ENCODE measurements at places on chromosomes 6 and 20.

GRCh38 chr6:44054721-44055559 lies 72.3 kb downstream of the MRPL14 start:
- DNase-seq = no peak

GRCh38 chr6:124551711-124552233 lies 410.5 kb upstream of the RNF217 start:
- DNase-seq = no peak

DNA sequence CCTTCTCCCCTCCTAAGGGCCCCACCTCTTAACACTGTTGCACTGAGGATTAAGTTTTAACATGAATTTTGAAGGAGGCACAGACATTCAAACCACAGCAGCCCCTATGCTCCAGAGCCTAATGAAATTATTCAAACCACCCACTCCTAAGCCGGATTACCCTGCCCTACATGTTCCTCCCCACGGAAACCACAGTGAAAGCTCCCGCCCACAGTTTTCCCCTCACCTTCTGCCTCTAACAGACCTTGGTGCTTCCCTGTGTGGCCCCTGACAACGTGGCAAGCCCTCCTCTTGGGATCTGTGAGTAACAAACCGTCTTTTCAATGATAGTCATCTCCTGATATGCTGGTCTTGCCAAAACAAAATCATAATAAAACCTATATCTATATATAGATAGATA lies 74.8 kb downstream of the RIN2 start:
- no peak for DNase-seq

- DNase-seq = no peak
Measured at GRCh38 chr6:14673201-14673600, 555.6 kb downstream of the CD83 start.

DNA sequence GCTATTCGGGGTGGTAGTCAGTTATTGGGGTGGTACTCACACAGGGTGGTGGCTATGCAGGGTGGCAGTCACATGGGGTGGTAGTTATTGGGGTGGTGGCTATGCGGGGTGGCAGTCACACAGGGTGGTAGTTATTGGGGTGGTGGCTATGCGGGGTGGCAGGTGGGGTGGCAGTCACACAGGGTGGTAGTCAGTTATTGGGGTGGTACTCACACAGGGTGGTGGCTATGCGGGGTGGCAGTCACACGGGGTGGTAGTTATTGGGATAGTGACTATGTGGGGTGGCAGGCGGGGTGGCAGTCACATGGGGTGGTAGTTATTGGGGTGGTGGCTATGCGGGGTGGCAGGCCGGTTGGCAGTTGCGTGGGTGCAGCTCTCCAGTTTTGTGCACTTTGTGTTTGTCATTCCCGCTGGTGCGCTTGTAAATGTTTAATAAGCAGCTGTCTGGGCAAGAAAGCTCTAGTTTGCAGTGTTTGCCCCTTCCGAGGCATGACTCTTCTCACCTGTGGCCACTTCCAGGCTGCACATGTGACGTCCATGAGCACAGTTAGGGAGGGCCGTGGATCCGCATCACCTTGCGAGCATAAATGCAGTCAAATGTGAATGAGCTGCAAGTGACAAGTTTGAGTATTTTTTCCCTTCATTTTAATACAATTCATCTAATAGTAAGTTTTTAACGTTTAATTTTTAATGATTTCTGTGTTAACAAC lies 219.0 kb upstream of the CST7 start:
- no peak for DNase-seq

DNA sequence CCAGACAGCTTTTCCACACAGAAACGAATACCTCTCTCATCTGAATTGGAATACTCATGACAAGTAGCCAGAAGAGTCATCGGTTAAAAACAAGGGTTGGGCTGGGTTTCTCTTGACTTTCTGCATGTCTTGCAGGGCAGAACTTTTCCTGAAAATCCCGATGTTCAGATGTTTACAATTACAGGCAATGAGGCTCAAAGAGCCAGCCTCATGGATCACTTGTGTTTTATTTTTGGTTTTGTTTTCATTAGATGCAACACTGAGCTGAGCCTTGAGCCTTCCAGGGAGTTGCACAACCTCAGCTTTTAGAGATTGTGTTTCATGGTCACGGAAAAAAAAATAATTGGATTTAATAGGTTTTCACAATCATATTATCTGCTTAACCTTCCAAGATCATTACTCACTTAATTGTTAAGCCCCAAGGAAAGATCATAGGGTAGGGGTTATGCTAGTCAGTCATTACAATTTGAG lies 288.1 kb upstream of the PRDM1 start:
- DNase-seq = no peak

DNA sequence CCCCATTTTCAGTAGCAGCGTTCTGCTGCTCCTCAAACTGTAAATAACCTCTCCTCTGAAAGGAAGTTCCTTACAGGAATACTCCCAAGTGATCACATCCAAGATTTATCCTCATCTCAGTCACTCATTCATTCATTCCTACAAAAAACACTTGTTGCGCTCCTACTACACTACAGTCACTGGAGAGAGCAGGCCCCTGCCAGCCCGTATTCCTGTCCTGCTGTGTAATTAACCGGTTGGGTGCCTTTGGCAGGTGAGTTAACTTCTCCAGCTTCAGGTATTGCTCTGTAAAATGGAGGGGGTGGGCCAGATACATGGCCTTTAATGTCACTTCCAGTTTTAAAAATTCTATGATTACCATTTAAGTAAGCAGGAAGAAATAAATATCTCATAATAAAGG lies 15.0 kb upstream of the ZBTB24 start:
- DNase-seq = no peak

DNA sequence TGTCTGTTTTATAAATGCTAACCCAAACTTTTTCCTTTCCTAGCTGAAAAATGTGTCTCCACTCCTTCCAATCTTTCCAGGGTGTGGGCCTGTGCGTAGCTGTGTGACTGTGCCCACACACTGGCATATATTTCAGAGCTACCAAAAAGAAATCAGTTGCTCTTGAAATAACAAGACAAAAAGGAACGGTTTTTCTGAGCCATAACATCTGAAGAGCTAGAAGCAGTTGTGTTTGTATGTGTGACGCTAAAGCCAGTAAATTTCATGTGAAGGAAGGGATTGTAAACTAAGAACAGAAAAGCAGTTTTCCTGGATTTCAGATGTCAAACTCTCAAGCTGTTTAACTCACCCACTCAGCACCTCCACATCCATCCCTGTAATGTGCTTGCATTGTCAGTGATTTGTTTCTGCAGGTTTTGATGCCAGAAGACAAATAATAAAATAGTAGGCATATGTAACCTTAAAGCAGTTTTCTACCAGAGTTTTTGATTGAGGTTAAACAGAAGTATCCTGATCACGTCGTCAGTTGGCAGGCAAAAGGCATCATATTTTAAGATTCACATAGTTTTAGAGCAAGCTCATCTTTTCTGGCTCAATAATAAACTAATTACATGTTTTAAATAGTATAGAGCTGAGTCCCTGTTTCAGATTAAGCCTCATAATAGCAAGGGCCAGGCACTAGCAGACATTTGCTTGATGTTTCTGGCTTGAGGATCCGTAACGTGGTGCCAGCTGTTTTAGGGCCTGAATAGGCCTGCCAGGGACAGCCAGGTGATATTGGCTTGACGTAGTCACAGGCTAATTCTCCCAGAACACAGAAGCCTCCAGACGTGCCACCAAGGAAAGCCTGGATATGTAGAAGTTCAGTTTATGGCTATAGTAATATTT lies 90.9 kb downstream of the FOXO3 start:
- no peak for DNase-seq

GRCh38 chr20:51353491-51353890 lies 189.0 kb downstream of the NFATC2 start:
- no peak for DNase-seq

- DNase-seq = no peak
Measured at GRCh38 chr6:165988757-165989456, 178.7 kb downstream of the TBXT start.

GRCh38 chr20:62941792-62942191 lies 3.8 kb downstream of the GID8 start:
- DNase-seq = no peak

- no peak for DNase-seq
Measured at GRCh38 chr20:15654208-15654649, 919.0 kb downstream of the KIF16B start.

GRCh38 chr6:146968041-146968760 lies 236.0 kb upstream of the STXBP5 start:
- no peak for DNase-seq

DNA sequence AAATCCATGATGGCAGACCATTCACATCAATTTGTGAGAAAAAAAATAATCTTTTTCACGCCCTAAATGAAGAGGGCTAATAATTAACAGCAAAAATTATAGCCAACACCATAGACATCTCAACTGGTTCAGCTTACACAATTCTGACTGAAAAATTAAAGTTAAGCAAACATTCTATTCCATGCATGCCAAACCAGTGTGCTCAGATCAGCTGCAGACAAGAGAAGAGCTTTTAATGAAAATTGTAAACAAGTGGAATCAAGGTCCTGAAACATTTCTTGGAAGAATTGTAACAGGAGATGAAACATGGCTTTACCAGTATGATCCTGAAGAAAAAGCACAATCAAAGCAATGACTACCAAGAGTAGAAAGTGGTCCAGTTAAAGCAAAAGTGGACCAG lies 710.4 kb downstream of the EPHA7 start:
- no peak for DNase-seq

DNA sequence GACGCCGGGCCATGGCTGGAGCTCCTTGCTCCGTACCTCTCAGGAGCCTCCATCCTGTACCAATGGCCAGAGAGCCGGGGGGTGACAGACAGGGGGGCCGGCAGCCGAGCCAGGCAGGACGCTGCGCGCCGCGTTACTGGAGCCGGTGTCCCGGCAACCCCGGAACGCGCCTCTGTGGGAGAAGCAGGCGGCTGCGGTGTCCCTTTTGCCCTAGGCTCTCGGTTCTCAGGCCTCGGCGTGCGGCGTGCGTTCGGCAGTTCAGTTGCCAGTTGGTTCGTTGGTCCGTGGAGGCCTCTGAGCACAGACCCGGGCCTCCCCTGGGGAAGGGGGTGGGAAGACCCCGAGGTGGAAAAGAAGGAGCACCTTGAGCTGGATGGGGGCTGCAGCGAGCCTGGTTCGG lies at the start of gene SPATS1:
SPATS1 (plus strand) TSS at position 162 of the 400 bp plus-strand sequence. CDS start 446 bp downstream, outside the sequence.
- peak; percentile 33 for DNase-seq

- no peak for DNase-seq
Measured at GRCh38 chr6:113644861-113645575, 212.1 kb upstream of the MARCKS start.

GRCh38 chr6:169542491-169542890 lies 159.3 kb downstream of the WDR27 start:
- no peak for DNase-seq

DNA sequence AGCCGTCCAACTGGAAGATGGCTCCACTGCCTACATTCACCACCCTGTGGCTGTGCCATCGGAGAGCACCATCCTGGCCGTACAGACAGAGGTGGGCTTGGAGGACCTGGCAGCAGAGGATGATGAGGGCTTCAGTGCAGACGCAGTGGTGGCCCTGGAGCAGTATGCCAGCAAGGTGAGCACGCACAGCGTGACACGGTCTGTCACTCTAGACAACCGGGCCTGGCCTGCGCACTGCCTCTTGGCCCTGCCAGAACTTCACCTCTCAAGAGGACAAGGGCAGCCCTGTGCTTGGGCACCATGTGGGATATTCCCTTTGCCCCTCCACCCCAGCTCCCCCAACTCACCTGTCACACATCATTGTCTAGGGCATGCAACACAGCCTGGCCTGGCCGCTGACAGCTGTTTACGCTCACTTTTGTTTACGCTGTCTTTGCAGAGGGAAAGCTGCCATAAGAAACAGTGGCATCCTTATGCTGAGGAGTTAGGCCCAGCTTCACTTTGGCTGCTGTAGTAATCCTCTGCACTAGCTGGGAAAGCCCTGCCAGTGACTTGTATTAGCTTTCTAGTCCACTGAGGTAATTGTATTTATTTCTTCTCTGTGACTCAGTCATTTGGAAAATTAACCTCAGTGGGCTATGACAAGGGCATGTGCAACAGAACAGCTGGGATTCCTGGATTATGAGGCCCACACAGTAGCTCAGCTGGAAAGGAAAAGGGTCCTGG lies 9.8 kb upstream of the DEF6 start:
- no peak for DNase-seq

DNA sequence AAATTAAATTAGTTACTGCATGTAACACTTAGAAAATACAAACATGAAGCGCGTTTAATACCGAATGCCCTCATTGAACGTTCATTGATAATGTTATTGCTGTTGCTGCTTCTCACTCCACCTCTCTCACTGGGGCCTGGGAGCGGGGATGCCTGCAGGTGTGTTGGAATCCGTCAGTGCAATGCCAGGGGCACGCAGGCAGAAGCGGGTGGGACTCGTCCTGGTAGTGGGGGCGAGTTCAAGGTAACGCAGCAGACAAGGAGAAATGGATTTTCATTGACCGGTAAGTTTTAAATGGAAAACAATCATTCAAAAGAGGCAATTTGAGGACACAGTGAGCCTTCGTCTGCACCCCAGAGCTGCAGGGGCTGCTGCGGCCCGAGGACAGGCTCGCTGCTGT lies 71.2 kb upstream of the AFDN start:
- DNase-seq = no peak

DNA sequence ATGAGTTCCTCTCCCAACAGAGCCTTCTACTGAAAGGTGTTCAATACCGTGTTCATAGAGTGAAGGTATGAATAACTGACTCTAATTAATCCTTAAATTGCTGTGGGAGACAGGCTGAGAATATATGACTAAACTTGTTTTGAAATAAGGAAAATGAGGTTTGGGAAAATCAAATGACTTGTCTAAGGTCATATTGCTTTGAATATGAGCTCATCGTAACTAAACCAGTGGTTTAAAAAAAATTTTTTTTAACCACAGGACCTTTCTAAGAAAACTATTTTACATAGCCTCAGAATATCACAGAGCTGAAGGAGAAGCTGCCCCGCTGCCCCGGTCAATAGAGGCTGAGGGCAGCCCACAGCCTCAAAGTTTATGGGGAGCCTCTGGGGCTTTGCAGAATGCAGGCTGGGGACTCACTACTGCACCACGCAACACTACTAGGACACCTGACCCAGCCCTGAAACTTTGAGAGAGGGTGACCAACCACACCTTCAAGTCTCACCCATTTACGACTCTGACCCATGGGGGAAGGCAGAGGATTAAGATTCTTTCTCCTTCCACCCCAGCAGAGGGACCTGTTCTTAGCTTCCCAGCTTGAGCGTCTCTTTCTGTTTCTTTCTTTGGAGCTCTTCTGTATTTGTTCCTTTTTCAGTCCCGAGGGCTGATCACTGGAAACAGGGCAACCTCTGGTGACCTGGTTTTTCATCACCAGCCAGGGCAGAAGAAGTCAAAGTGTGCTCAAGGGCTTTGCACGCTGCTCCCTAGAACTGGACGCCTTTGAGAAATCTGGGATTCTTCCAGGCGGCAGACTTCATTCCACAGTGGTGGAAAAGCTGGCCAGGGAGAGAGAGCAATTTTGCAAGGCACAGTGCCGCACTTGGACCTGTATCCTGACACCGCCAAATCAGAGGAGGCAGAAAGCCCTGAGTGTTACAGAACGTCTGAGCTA lies 220.2 kb downstream of the ATXN1 start:
- no peak for DNase-seq

GRCh38 chr6:169169375-169169774 lies 84.3 kb downstream of the THBS2 start:
- DNase-seq = no peak

DNA sequence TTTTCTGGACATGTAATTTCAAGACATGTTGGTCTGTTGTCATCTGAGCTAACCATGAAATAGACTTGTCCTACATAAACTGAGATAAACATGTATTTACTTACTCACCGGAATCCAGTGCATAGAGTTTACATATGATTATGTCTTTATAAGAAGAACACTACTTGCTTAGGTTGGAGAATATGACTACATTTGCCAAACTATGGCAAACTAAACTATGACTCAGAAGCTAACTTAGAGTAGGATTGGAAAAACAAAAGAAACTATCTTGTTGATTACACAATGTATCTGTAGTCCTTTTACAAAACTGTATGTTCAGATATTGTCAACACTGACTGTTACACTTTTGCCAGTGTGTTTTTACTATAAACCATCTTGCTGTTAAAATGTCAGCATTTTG lies 113.3 kb downstream of the CRYBG1 start:
- no peak for DNase-seq

All from hypothalamus (tissue), 51 donors.